ENCODE measurements at places on chromosomes 4 and X. TPM values are rescaled to one million over a fixed set of nuclear protein-coding genes. Genes with fewer than 3 reads are reported as not detected.

Gene STPG2
- total RNA-seq, result 0.31 TPM

Gene GPR82
- 0.76 TPM for total RNA-seq

Gene CAPN6
- total RNA-seq, result 6.0 TPM

Gene VEGFD
- 0.61 TPM for total RNA-seq

Gene C4orf33
- 10.9 TPM for total RNA-seq

Gene TNIP3
- total RNA-seq, result 6.5 TPM

Gene PASD1
- total RNA-seq, result not detected

Gene MAGEA2
- not detected for total RNA-seq

Gene FAM53A
- 0.53 TPM for total RNA-seq

Gene SCRG1
- total RNA-seq, result 0.08 TPM

Gene ZCCHC4
- 13.9 TPM for total RNA-seq

Gene SMR3B
- total RNA-seq, result not detected

Gene PCYT1B
- 0.13 TPM for total RNA-seq

Gene FRG2
- total RNA-seq, result not detected

Gene LRRC66
- not detected for total RNA-seq

Gene SOX3
- not detected for total RNA-seq

Gene TLR6
- total RNA-seq, result 2.9 TPM

Gene HELQ
- 5.0 TPM for total RNA-seq

Gene REELD1
- total RNA-seq, result not detected

Gene ARR3
- not detected for total RNA-seq

Gene NHS
- total RNA-seq, result 3.2 TPM

Gene FATE1
- total RNA-seq, result not detected

Gene ARHGEF6
- 0.61 TPM for total RNA-seq

Gene PHKA1
- total RNA-seq, result 6.6 TPM

Gene PAGE1
- total RNA-seq, result not detected

Gene SPOCK3
- total RNA-seq, result not detected

Gene DGKQ
- total RNA-seq, result 9.5 TPM

Gene SLC38A5
- 9.6 TPM for total RNA-seq

Gene KIAA1210
- total RNA-seq, result not detected

Gene USP51
- 0.95 TPM for total RNA-seq

Gene CSAG1
- total RNA-seq, result not detected

Gene TRAM1L1
- 0.59 TPM for total RNA-seq

Gene CHRDL1
- 64.3 TPM for total RNA-seq

Gene MAGEA2B
- total RNA-seq, result not detected

Gene SGMS2
- 93.7 TPM for total RNA-seq

Gene PPP1R2C
- not detected for total RNA-seq

All from esophagus squamous epithelium (tissue), 5 donors.